ENCODE measurements at places on chromosomes 2 and 18.
A peak's percentile ranks its signal among the peaks of the same experiment; 100 is the strongest.

DNA sequence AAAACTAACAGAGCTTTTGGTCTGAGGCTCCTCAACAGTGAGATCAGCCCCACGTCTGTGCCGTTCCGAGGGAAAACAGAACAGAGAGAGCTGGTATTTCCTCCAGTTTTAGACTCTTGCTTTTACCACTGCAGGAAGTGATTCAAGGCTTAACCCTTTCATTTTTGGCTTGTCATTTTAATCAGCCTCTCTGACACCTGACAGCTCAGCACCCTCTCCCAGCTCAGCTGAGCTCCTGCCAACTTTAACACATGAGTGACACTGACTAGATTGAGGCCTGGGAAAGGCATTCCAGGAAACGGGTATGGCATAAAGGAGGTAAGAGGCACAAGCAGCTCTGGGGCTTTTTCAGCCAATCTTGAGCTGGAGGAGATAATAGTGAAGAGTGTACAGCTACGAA lies 239.4 kb upstream of the SKOR2 start:
- DNase-seq = no peak

- no peak for DNase-seq
Measured at GRCh38 chr2:74959106-74959751, 786 bp downstream of the POLE4 start.

DNA sequence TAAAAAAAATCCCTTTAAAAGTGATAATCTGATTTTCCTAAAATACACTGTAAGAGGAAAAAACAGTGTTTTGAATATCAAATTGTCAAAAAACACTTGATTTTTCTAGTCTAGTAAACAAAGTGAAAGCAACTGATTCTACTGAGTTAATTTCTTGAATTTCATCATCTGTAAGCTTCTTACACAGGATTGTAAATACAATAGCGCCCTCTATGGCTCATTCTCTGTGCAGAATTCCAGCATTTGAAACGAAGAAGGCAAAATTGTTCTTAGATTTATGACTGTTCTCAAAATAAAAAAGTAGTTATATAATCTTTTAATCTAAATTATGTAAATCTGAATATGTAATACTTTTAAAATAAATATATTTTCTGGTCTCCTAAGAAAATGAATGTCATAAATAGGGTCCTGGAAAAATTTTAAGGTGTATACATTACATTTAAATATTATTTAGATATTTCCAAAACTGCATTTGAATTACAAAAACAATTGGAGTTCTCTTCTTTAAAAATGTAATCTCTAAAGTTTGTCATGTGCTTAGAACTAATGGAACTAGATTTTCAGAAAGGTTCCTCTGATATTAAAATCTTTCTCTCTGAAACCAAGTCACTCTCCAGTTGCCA lies 176.9 kb upstream of the MC4R start:
- DNase-seq = peak; percentile 1

- DNase-seq = no peak
Measured at GRCh38 chr2:150081775-150082481, 405.5 kb downstream of the RND3 start.

DNA sequence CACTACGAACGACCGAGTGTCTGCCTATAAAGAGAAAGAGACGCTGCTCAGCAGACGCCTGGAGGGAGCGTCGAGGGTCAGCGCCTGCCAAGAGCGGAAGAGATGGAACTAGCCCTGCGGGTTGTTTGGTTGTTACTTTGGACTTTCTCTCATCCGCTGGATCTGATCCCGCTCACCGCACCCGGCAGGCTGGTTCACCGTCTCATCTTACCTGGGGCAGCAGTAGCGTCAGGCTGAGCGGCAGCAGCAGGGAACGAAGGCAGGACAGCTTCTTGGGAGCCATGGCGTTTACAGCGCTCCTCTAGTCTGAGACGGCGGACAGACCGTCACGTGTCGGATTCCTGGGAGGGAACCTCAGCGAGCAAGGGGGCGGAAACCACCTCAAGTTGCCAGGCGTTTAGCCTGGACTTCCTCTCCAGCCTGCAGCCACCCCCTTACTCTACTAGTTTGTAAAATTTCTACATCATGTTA lies 1.9 kb downstream of the GLB1L start:
- DNase-seq = no peak

DNA sequence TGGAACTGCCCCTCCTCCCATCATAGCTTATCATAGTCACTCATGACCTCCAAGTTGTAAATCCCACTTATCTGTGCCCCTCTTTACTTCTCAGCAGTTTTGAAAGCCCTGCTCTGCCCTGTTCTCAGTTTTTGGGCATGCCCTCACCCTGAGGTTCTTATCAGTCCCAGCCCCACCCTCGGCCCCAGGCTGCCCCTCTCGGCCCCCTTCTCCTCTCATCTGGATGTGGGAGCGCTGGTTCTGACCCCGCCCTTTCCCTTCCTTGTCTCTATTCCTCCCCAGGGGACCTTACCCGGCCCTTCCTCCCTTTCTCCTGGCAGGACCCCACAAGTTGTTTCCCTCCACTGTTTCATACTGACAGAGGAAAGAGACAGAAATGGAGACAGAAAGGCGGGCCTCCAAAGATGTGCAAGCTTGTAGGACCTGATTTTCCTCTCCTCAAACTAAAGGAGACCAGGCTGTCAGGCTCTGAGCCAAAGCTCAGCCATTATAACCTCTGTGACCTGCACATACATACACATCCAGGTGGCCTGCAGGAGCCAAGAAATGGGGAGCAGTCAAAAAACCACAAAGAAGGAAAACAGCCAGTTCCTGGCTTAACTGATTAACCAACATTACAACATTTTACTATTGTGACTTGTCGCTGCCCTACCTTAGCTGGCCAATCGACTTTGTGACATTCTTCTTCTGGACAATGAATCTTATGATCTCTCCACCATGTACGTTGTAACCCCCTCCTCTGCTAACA lies 171.0 kb upstream of the HS6ST1 start:
- no peak for DNase-seq

DNA sequence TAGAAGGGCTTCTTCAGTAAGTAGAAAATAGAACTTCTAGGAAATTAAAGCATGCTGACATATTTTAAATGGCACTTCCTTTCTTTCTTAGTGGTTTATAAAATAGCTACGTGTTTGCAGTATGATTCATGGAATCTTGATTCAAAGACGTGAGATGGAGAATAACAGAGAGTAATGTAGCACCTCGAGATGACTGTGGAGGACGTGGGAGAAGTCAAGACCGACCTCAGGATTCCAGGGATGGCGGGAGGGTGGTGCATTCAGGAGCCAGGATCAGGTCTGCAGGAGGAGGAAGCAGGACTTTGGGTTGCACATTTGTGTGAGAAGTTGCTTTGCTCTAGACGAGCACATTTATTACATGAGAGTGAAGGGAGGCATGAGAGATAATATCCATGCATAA lies 56.0 kb downstream of the DCDC2C start:
- DNase-seq = no peak

DNA sequence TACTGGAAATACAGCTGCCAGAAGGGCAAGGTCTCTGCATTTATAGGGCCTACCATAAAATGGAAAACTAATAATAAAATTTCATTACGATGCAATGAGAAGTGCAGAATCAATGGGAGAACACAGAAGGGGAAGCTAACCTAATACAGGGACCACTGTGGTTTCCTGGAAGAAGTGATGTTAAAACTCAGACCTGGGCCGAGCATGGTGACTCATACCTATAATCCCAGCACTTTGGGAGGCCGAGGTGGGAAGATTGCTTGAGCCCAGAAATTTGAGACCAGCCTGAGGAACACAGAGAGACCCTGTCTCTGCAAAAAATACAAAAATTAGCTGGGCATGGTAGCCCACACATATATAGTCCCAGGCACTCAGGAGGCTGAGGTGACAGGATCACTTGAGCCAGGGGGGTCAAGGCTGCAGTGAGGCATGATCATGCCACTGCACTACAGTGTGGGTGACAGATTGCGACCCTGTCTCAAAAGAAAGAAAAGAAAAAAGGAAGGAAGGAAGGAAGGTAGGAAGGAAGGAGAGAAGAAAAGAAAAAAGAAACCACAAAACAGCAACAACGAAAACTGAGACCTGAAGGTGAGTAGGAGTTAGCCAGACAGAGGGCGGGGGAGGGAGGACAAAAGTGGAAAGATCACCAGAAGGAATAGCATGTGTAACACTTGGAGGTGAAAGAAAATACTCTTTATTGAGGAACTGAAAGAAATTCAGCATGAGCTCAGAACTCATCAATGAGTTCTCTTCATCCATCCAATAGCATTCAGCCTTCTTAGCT lies 58.3 kb upstream of the DTNA start:
- DNase-seq = no peak

GRCh38 chr2:59584958-59585357 lies 968.5 kb downstream of the BCL11A start:
- DNase-seq = no peak

DNA sequence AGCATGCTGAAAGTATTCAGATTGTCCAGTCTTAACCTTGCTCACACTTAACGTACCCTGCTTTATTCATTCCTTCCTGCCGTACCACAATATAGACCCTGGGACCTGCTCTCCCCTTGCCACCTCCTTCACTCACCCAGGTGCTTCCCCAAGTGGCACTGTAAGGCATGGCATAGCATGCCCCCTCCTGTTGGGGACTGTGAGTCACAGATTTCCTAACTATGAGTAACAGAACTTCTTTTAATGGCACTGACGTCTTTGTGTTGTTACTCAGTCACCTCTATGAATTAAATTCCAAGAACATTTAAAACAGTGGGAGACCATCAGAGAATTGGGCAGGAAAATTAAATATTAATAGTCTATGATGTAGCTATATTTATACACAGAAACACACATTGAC lies 117.2 kb downstream of the CTNNA2 start:
- no peak for DNase-seq

- no peak for DNase-seq
Measured at GRCh38 chr2:127072970-127073369, 34.0 kb downstream of the BIN1 start.

DNA sequence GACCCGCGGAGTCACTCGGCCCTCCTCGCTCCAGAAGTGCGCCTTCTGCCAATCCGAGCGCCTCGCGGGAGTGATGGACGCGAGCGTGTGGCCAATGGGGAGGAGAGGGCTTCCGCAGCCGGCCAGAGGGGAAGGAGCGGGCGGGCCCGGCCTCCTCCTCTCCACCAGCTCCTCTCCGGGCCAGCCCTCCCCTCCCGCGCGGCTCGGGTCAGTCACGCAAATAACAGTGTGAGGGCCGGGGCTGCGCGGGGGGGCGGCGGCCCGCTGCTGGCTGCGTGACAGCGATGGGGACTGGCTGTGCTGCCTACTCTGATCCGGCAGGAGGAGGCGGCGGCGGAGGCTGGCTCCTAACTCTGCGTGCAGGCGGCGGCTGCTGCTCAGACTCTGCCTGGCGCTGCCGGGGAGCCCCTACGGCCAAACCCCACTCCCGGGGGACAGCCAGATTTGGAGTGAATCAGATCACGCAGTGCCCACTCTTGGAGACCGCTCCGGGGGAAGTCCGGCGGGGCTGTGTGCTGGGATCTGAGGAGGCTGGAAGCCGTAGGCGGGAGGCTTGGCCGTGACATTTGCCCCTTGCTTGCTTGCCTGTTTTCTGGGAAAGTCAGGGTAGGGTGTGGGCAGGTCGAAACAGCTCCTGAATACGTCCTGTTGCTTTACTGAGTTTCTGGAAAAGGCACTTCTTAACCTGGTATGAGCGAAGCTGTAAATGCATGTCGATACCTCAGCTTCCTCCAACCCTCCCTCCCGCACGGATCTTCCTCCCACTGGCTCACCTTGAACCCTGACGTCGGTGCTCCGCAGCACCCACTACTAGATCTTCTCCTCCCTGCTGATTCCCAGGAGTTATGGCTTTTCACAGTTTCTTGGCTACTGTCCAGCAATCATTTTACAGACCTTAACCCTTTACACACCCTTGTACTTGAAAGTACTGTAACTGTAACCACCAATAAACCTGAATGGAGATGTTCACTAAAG lies 97.9 kb upstream of the SERTAD2 start:
- DNase-seq = peak; percentile 33

GRCh38 chr2:102442967-102443828 lies 20.2 kb downstream of the IL18RAP start:
- no peak for DNase-seq

DNA sequence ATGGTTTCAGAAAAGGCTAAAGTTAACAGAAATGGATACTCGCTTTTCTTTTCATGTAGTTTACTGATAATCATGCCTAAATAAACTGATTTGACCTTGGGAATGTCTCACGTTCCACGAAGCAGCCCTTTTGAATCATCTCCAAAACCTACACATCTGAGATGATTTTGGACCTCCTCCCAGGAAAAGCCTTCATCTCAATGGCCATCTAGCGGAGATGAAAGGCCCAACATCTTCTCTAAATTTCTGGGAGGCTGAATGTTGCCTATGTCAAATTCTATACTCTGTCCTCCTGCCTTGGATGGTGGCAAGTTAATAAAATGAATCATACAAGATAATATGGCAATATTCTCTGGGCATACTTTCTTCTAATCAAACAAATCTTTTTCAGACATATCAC lies 448.5 kb downstream of the ZEB2 start:
- DNase-seq = no peak

GRCh38 chr2:25301453-25302352 lies 40.0 kb downstream of the DNMT3A start:
- no peak for DNase-seq

GRCh38 chr18:2994603-2995432 lies 18.1 kb downstream of the LPIN2 start:
- no peak for DNase-seq

GRCh38 chr2:146818122-146818521 lies 1026.7 kb upstream of the ACVR2A start:
- no peak for DNase-seq

- peak; percentile 59 for DNase-seq
Measured at GRCh38 chr2:197184959-197185586, 125.5 kb downstream of the ANKRD44 start.

DNA sequence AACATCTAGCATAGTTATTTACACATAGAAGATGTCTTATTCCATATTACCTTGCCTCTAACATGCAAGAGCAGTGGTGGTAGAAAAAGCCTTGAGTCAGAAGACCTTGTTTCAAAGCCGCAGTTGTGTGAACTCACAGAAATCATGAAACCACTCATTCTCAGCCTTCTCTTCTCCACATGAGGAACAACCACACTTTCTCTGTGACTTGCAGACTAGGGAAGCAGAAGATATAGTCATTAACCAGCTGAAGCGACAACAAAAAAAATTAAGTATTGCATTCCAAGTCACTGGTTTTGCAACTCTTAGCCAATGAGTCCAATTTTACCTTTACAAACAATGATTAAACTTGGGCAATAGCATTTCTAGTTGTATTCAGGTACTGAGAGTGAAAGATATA lies 19.0 kb downstream of the TWSG1 start:
- no peak for DNase-seq

DNA sequence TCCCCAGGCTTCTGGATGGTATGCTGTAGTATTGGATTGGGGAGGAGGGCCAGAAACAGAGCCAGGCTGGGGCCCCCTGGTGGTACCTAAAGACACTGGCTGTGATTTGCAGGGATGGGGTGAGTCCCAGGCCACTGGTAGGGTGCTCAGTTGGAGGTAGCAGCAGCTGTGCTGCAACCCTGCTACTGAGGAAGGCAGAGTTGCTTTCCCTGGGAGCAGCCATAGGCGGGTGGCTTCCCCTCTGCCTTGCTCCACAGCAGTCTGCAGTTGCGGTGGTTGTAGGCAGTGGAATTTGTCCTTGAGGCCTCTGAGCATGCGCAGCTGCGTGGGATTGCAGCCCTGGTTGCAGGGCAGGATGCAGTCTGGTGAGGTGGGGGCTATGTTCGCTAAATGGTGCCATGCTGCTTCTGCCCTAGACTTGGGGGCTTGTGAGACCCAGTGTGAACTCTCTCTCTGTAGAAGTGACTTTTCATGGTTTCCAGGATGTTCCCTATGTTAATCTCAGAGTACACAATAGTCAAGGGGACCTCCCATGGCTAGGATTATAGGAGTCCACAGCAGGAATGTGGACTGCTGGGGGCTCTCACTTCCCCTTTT lies 443.5 kb downstream of the XIRP2 start:
- DNase-seq = no peak

- DNase-seq = no peak
Measured at GRCh38 chr18:56645415-56646016, 5.6 kb upstream of the WDR7 start.

Measured in cerebellum (tissue), 4 donors.